Lower leg skin (tissue), 4 donors: ENCODE measurements at places on chromosomes 2 and 18. TPM values are rescaled to one million over a fixed set of nuclear protein-coding genes. Genes with fewer than 3 reads are reported as not detected.

MARCO gene
- total RNA-seq, result 1.8 TPM

DOK6 gene
- 0.42 TPM for total RNA-seq

IL1R1 gene
- total RNA-seq, result 92.9 TPM

SULT1C4 gene
- 0.17 TPM for total RNA-seq

VWC2L gene
- total RNA-seq, result not detected

CYP1B1 gene
- 33.4 TPM for total RNA-seq
